EH (cell line): ENCODE measurements at places on chromosomes 2 and 18.

GRCh38 chr2:234058881-234059280 is 8.4 kb downstream of the SPP2 start:
- no peak for DNase-seq

GRCh38 chr2:133844214-133844892 is 276.1 kb upstream of the NCKAP5 start:
- DNase-seq: peak; percentile 86

GRCh38 chr2:118670838-118671237 is 176.6 kb downstream of the EN1 start:
- DNase-seq: peak; percentile 73

DNA sequence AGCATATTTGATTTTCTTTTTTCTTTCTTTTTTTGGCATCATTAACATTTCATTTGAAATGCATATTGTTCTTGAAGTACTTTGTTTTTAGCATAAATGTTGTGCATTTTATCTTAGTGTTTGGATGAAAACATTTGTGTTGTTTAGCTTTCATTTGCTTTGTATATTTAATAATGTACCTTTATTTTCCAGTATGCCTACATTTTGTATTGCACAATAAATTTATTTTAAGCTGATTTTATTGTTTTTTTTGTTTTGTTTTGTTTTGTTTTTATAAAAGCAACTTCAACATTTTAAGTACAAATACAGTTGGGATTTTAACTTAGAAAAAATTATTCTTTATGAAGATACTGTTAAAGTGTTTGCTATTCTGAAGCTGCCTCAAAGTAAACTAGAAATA is 54.4 kb downstream of the GLS start:
- no peak for DNase-seq
